ENCODE measurements at places on chromosomes 5 and 9. TPM values are rescaled to one million over a fixed set of nuclear protein-coding genes. Genes with fewer than 3 reads are reported as not detected.

GRCh38 chr5:55708732-55709131 is 3.4 kb downstream of the SLC38A9 start:
- DNase-seq: no peak
- H3K27me3 ChIP-seq: no peaks in the 10 kb centered on the region
- H3K36me3 ChIP-seq: no peaks in the 10 kb centered on the region
- H3K4me1 ChIP-seq: peaks cover 3% of the 10 kb centered on the region
- no peak overlapping the region for H3K4me3 ChIP-seq

DNA sequence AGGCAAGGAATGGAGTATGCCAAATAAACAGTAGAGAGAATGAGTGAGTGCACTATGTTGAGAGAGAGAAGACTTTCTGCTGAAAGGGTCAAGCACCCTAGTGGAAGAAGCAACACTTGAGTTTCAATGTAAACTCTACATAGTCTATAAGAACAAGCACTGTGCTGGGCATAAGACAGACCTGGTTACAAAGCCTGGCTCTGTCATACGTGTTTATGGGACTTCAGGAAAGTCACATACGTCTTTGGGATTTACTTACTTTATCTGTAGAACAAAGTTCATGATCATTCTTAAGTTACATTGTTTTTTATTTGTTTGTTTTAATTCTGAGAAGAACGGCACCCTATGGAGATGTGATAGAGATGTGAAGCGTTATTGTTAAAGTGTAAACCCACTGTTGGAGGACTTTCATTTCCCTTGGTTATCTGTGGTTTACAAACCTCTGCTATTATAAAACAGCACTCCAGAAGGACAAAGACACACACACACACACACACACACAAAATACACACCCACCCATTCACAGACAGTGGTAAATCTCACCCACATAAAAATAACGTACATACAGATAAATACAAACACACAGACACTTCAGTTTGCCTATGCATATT is 70.7 kb upstream of the TRIM32 start:
- no peak overlapping the region for H3K27ac ChIP-seq
- H3K4me3 ChIP-seq: no peak overlapping the region
- H3K4me1 ChIP-seq: no peaks in the 10 kb centered on the region
- DNase-seq: no peak
- H3K27me3 ChIP-seq: no peaks in the 10 kb centered on the region

DNA sequence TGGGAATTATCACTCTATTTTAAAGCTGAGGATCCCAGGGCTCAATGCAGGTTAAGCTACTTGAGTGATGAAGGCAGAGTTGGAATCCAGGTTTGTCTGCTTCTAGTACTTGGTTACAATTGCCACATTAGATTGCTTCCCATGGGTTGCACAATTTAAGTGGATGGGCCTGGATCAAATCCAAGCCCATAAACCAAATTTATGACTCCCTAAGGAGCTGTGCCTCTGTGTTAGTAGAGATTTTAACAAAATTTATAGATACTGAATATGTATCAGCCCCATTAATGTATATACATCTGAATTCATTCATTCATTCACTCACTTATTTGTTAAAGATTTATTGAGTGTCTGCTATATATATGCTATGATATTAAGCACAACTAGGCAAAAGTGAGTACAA is 332.3 kb upstream of the KLF9 start:
- H3K36me3 ChIP-seq: no peaks in the 10 kb centered on the region
- H3K27ac ChIP-seq: no peak overlapping the region
- no peaks in the 10 kb centered on the region for H3K4me1 ChIP-seq
- H3K4me3 ChIP-seq: no peak overlapping the region
- no peak for DNase-seq
- H3K27me3 ChIP-seq: no peaks in the 10 kb centered on the region

GRCh38 chr9:34372467-34373011 is 4.2 kb downstream of the MYORG start:
- no peak overlapping the region for H3K4me3 ChIP-seq
- H3K4me1 ChIP-seq: peaks cover 3% of the 10 kb centered on the region
- H3K27me3 ChIP-seq: peaks cover 6% of the 10 kb centered on the region
- H3K36me3 ChIP-seq: peaks cover 9% of the 10 kb centered on the region
- H3K27ac ChIP-seq: no peak overlapping the region

DNA sequence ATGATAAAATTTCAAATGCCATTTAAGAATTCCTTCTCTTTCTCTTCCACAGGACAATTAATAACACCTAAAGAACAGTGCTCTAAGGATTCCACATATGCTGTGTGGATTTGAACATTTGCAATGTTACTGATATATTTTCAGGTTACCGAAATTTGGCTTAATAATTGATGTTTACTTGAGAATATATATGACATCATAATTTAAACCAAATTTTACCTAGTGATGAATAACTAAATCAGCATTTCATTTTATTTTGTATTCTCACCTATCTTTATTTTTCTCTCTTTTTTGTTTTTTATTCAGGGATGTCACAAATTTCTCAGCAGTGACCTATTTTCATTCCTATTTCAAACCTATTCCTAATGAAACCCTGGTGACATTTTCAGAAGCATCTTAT is 429.6 kb downstream of the SLCO4C1 start:
- H3K36me3 ChIP-seq: no peaks in the 10 kb centered on the region
- DNase-seq: no peak
- no peaks in the 10 kb centered on the region for H3K27me3 ChIP-seq
- no peak overlapping the region for H3K4me3 ChIP-seq
- H3K4me1 ChIP-seq: no peaks in the 10 kb centered on the region

GRCh38 chr5:92907938-92908606 is 672.9 kb downstream of the NR2F1-AS1 start:
- H3K27ac ChIP-seq: no peak overlapping the region
- no peaks in the 10 kb centered on the region for H3K36me3 ChIP-seq
- no peak for DNase-seq
- H3K4me1 ChIP-seq: peaks cover 5% of the 10 kb centered on the region
- H3K4me3 ChIP-seq: no peak overlapping the region

- H3K4me3 ChIP-seq: no peak overlapping the region
- no peaks in the 10 kb centered on the region for H3K4me1 ChIP-seq
- DNase-seq: no peak
- no peak overlapping the region for H3K27ac ChIP-seq
- no peaks in the 10 kb centered on the region for H3K27me3 ChIP-seq
- H3K36me3 ChIP-seq: no peaks in the 10 kb centered on the region
Measured at GRCh38 chr5:157533011-157533481, 42.5 kb downstream of the ADAM19 start.

- H3K27ac ChIP-seq: no peak overlapping the region
- no peak for DNase-seq
- H3K4me3 ChIP-seq: no peak overlapping the region
Measured at GRCh38 chr5:55860288-55860687, 9.1 kb downstream of the IL31RA start.

- no peaks in the 10 kb centered on the region for H3K36me3 ChIP-seq
- H3K27me3 ChIP-seq: no peaks in the 10 kb centered on the region
- no peak overlapping the region for H3K4me3 ChIP-seq
- H3K27ac ChIP-seq: no peak overlapping the region
Measured at GRCh38 chr5:110058175-110058574, 368.4 kb downstream of the MAN2A1 start.

GRCh38 chr9:125586172-125586511 is 120.9 kb downstream of the MAPKAP1 start:
- no peak overlapping the region for H3K27ac ChIP-seq
- no peaks in the 10 kb centered on the region for H3K27me3 ChIP-seq
- H3K4me1 ChIP-seq: 0 out of 2 replicates have a peak, but pooled peaks cover 3% of the 10 kb centered on the region
- no peaks in the 10 kb centered on the region for H3K36me3 ChIP-seq

DNA sequence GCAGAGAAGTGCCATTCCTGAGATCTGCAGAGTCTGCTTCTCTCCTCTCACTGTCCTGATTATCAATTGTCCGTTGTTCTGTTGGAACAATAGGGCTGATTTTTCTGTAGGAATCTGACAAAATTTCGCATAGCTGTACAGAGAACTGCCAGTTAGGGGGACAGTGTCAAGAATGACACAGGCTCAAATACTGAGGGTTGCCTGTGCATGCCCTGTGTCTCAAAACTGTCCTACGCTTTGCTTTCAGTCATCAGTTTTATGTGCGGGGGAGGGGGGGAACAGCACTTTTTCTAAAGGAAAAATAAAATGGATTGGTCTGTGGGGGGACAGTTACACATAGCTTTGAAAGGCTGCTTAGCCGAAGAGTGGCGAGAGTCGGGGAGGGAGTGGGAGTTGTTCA is 248.6 kb downstream of the PDZD2 start:
- H3K36me3 ChIP-seq: no peaks in the 10 kb centered on the region
- H3K27me3 ChIP-seq: no peaks in the 10 kb centered on the region
- H3K4me3 ChIP-seq: no peak overlapping the region
- H3K27ac ChIP-seq: no peak overlapping the region

GRCh38 chr9:130243015-130243881 is 22.3 kb upstream of the HMCN2 start:
- peak; percentile 98 for DNase-seq

DNA sequence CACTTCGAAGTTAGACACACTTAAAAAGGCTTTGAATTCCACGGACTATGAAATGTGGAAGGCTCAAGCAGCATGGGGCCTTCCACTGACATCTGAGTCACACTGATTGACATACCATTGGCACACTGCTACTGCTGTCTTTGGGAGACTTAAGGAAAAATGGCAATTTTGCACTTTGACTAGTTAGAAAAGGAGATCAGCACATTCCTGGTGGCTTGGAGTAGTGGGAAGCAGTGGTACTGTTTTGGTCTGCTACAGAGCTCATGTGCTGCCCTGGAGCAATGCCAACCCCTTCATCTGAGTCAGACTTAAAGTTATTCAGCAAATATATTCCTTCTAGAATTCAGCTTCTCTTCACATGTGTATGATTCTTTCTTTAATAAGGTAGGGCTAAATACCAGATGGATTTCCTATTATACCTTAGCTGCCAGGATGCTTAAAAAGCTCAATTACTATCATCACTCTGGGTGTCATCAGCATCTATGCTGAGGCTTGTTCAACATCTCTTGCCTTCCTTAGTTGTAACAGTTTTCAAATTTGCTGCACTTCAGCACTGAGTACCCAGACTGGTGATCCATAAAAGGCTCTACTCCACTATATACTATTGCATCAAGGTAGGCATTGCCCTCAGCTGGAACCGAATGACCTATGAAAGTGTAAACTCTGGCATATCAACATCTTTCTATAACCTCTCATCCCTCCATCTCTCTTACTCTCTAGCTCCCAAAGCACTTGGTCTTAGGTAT is 42.3 kb upstream of the MOCS2 start:
- H3K36me3 ChIP-seq: no peaks in the 10 kb centered on the region
- no peak for DNase-seq
- no peak overlapping the region for H3K27ac ChIP-seq
- no peaks in the 10 kb centered on the region for H3K27me3 ChIP-seq

GRCh38 chr9:135087899-135088347 is 455 bp downstream of the OLFM1 start:
- H3K36me3 ChIP-seq: peaks cover 9% of the 10 kb centered on the region
- no peaks in the 10 kb centered on the region for H3K4me1 ChIP-seq
- DNase-seq: no peak
- H3K27me3 ChIP-seq: no peaks in the 10 kb centered on the region
- peak overlapping the region; percentile 67 for H3K4me3 ChIP-seq
- H3K27ac ChIP-seq: no peak overlapping the region

DNA sequence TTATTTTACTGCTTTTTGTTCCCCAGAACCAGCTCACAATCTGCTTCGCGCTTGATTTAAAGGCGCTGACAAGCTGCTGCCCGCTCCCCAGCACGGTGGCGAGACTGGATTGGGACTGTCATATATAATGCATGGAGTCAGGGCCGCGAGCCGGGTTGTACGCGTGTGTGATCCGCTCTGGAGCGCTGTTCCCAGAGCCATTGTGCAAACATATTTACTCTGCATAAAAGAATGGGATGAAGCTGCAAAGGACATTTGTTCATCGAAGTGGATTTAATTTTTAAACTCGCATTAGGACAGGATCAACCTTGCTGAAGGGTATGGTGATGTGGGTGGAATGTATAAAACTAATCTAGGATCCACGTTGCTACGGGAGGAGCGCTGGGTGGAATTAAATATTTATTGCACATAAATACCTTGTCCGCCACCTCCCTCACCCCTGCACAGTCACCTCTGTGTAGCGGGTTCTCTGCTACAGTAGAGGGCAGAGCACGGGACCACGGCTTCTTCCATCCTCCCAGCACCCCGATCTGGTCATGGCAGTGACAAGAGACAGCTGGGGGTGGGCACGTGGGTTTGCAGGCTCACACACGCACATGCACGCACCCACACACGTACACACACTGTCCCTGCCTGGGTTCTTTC is 18.1 kb upstream of the FCN1 start:
- H3K4me3 ChIP-seq: no peak overlapping the region
- H3K27me3 ChIP-seq: no peaks in the 10 kb centered on the region
- peaks cover 7% of the 10 kb centered on the region for H3K4me1 ChIP-seq
- H3K27ac ChIP-seq: no peak overlapping the region
- no peaks in the 10 kb centered on the region for H3K36me3 ChIP-seq

- no peaks in the 10 kb centered on the region for H3K36me3 ChIP-seq
- H3K4me3 ChIP-seq: no peak overlapping the region
- H3K27me3 ChIP-seq: no peaks in the 10 kb centered on the region
- DNase-seq: no peak
Measured at GRCh38 chr5:86646671-86647070, 28.9 kb downstream of the COX7C start.

DNA sequence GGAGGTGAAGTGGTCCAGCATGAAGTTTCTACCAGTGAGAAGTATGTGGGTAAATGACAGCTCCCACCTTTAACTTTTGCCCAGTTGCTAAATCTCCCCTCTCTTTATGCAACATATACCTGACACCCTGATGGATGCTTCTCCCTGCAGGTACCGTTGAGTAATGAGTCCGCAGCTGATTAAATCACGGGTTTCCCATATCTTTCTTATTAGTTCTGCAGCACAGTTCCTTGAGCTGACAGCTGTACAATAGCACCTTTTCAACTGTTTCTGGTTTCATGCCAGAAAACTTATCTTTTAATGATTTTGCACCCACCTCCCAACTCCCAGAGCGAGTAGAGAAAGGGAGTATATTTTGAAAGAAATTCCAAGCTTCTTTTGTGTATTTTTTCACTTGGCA is 161.0 kb upstream of the TUT7 start:
- H3K27me3 ChIP-seq: no peaks in the 10 kb centered on the region
- no peaks in the 10 kb centered on the region for H3K36me3 ChIP-seq
- DNase-seq: no peak
- H3K4me1 ChIP-seq: no peaks in the 10 kb centered on the region

GRCh38 chr9:116450378-116451139 is 236.5 kb upstream of the TRIM32 start:
- no peak for DNase-seq
- no peak overlapping the region for H3K4me3 ChIP-seq
- no peaks in the 10 kb centered on the region for H3K36me3 ChIP-seq
- no peaks in the 10 kb centered on the region for H3K27me3 ChIP-seq
- no peak overlapping the region for H3K27ac ChIP-seq
- no peaks in the 10 kb centered on the region for H3K4me1 ChIP-seq

MRPL22 gene
- total RNA-seq: 71.2 TPM

ITGA2 gene
- 7.2 TPM for total RNA-seq

LRRC70 gene
- total RNA-seq: 0.17 TPM

GPR21 gene
- 0.58 TPM for total RNA-seq

TBC1D2 gene
- total RNA-seq: 7.4 TPM
